Fibroblast of villous mesenchyme (primary cell): ENCODE measurements at places on chromosomes 4 and X. TPM values are rescaled to one million over a fixed set of nuclear protein-coding genes. Genes with fewer than 3 reads are reported as not detected.

DNA sequence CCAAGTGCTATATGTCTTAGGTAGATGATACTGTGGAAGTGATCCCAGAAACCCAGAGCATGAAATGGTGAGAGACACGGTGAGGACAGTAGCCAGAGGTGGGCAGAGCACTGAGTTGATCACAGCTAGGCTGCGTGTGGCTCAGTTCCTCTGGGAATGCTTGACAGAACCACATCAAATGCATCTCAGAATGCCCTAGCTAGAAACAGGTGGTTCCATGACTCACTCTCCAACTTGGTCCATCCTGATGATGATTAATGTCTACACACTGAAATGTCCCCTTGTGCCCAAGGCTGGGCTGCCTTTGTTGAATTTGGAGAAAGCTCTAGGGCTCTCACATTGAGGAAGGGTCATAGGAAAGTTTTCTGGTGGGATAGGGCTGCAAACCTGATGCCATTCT lies 113.6 kb downstream of the ZNF518B start:
- no peak for DNase-seq

DNA sequence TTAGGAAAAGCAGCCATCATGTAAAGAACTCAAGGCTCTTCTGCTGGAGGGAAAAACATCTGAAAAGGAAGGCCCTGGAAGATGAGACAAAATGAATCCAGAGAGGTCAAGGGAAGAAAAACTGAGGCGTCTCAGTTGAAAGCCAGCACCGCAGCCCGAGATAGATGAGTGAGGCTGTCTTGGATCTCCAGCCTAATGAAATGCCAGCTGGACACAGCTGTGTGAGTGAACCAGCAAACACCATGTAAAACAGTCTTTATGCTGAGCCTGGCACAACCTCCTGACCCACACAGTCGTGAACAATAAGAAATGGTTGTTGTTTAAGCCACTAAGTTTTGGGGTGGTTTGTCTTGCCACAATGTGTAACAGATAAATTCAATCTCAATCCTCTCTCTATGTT lies 48.6 kb upstream of the RASL11B start:
- peak; percentile 20 for DNase-seq

DNA sequence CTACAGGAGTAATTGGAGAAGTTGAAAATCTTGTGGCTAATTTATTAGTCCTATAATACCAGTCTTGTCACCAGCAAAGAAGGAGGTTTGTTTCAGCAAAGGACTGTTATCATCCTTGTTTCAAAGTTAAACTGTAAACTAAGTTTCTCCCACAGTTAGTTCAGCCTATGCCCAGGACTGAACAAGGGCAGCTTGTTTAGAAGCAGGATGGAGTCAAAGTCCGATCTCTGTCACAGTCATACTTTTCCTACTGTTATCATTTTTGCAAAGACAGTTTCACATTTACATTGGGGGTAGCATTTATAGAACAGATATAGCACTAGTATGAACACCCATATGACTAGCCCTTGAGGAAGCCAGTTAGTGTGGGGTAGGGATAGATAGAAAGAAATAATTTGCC lies 46.4 kb downstream of the AKAP4 start:
- no peak for DNase-seq

GRCh38 chrX:43963726-43964125 lies 9.5 kb downstream of the NDP start:
- DNase-seq = no peak

DMRTC1B gene
- not detected in 2 replicates for total RNA-seq

GRCh38 chr4:25900310-25900709 lies 13.7 kb upstream of the SMIM20 start:
- no peak for DNase-seq

DNA sequence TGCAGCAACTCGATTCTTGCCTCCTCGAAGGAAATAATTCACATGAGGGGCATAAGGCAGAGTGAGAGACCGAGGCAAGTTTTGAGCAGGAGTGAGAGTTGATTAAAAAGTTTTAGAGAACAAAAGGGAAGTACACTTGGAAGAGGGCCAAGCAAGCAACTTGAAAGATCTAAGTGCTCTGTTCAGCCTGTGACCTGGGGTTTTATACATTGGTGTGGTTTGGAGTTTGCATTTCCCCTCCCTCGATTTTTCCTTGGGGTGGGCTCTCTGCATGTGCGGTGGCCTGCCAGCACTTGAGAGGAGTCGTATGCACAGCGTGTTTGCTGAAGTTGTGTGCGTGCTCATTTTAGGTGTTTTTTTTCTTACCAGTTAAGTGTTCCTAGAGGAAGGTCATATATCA lies 356.4 kb downstream of the KLHL4 start:
- DNase-seq = no peak

DNA sequence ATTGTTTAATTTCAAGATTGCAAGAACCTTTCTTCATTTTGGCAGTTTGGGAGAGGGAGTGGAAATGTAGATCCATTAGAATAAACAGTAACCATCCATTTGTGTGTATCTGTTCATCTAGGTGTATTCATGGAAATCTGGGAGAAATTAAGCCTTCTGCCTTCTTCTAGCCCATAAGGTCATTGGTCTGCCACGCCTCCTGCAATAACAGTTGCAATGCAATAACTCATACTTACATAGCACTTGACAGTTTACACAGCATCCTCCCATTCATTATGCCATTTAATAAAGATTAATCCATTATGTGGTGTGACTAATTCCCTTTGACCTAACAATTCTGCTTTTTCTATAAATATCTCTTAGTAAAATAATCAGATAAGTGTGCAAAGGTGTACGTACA lies 42.6 kb downstream of the SHROOM4 start:
- DNase-seq = no peak

DNA sequence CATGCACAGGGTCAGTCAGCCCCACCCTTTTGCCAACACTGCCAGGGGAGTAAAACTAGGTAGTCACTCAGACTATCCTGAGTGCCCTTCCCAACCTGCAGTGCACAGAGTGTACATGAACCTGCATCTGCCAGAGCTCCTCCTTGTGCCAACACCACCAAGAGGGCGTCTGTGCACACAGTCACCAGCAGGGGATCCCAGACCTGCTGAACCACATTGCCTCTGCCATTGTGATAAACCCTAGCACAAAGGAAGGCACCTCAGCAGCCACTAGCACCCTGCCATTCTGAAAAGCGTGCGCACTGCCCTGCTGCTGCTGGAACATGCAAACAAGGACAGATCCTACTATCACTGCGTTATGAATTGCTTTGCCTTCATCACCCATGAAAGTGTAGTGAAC lies 247.8 kb upstream of the POU3F4 start:
- no peak for DNase-seq

GRCh38 chrX:25536307-25536970 lies 520.7 kb upstream of the ARX start:
- no peak for DNase-seq

GCNA gene
- 1.6 and 2.6 TPM in 2 replicates for total RNA-seq

GRCh38 chrX:23731951-23732350 lies 11.1 kb downstream of the ACOT9 start:
- DNase-seq = no peak

ANKRD50 gene
- 27.1 and 31.1 TPM in 2 replicates for total RNA-seq

DNA sequence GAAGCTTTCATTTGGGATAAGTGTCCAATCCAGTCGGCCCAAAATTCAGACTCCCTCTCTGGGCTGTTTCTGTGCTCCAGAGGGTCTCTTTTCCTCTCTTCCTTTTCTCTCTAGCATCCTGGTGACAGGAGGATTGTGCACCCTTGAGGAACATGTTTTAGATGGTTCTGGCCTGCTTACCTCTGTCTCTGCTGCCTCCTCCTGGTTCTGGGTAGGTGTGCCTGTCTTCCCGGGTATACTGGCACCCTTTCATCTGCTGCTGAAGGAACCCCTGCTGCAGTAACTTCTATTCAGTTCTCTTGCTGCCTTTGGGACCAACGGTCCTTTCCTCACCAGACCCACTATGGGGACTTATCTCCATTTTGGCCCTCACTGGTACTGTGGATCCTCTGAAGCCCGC lies 53.2 kb downstream of the HMGB2 start:
- no peak for DNase-seq

GRCh38 chr4:7691982-7692381 lies 247.7 kb downstream of the AFAP1 start:
- DNase-seq = peak; percentile 5

DNA sequence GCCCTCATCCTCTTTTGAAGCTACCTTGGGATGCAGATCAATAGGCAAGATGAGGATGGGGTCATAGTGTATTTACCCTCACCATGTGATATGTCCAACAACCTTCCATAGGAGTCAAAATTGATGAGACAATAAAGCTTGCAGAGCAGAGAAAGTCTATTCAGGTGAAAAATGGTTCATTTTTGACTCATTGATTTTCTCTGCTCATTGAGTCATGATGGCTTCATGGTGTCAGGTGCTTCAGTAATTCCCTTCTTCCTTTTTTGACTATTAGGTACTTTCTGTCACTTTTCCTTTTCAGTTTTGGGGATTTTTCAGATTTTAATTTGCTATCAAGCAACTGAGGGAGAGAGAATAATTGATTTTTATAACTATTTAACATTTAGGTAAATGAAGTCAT lies 55.9 kb upstream of the IL2 start:
- no peak for DNase-seq

DNA sequence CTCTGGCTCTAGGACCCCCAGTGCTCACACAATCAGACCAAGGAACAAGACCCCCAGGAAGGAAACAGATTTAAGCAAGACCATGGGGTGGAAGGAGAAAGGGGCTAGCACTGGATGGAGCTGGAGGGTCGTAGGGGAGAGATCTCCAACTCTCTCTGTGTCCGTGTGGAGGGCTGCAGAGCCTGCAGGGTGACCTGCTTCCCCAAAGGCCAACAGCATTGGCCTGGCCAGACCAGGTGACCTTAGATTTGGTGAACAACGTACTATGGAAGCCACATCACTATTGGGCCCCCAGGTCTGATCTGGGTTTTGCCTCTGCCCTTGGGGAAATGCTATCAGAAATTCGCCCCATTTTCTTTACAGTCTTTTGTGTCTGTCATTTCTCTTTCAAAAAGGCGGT lies 26.0 kb downstream of the NLGN3 start:
- no peak for DNase-seq

RS1 gene
- not detected in 2 replicates for total RNA-seq

DNA sequence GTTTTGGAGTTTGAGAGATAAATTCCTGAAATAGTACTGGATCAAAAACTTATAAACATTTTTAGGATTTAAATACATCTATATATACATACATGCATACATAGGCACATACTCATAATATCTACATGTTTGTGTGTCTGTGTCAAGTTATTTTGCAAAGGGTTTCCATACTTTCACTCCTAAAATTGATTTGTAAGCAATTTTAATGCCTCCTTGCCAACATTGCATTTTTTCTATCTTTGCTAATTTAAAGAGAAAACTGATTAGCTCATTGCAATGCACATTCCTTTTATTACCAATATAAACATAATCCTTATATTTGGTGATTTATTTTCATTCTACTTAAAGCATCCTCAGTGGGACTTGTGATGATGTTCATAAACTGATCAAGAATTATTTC lies 258.3 kb downstream of the FRMPD4 start:
- no peak for DNase-seq

DNA sequence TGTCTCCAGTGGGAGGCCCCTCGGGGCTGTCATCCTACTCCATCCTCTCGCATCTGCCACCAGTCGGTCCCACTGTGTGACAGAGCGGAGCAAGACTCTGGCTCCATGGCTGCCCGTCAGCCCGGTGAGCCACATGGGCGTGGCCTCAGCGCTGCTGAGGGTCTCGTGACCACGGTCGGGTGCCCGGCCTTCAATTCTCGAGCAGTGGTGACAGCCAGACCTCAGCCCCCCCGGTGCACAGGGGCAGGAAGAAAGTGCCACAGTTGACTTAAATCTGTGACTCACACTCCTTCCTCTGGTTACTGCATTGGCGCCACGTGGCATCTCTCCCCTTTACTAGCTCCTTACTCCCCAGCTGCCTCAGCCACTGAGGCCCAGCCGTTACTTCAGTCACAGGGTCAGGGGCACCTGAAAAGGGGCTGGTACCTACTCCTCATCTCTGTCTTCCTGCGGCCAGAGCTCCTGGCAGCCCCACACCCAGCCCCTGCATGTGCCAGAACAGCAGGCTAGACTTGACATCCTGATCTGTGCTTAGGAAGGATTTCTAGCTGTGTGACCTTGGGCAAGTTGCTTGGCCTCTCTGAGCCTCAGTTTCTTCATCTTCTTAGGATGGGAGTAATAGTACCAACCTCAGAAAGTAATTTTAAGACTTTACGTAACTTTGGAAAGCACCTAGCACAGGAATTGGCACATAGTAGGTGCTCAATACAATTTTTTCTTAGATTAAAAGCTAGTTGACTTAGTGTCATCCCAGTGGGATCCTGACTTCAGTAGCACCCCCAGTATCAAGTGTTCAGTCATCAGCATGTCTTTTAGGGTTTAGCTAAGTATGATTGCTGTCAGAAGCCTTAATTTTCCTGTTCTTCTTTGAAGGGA lies 66.1 kb downstream of the TNIP2 start:
- peak; percentile 34 for DNase-seq
